ENCODE measurements at places on chromosomes 5 and 9.

GRCh38 chr9:115628426-115628825 lies 510.5 kb upstream of the TNC start:
- no peak for DNase-seq

- DNase-seq, result no peak
Measured at GRCh38 chr5:139901251-139901575, 105.6 kb downstream of the PSD2 start.

GRCh38 chr9:94018628-94019027 lies 63.5 kb upstream of the BARX1 start:
- no peak for DNase-seq

DNA sequence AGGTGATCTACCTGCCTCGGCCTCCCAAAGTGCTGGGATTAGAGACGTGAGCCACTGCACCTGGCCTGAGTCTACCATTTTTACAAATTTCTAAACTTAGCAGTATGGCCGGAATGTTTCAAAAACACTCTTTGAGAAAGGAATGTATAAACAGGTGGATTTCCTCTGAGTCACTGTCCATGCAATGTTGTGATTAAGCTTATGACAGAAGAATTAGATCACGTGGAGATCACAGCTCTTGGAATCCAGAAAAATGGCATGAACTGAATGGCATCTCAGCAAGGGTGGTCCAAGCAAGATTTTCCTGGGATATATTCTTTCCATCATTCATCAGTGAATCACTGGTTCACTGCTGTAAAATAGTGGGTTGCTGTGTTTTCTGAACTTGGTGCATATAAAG lies 865.0 kb downstream of the PTPRD start:
- no peak for DNase-seq

GRCh38 chr5:92749943-92750342 lies 831.1 kb downstream of the NR2F1-AS1 start:
- DNase-seq, result no peak

DNA sequence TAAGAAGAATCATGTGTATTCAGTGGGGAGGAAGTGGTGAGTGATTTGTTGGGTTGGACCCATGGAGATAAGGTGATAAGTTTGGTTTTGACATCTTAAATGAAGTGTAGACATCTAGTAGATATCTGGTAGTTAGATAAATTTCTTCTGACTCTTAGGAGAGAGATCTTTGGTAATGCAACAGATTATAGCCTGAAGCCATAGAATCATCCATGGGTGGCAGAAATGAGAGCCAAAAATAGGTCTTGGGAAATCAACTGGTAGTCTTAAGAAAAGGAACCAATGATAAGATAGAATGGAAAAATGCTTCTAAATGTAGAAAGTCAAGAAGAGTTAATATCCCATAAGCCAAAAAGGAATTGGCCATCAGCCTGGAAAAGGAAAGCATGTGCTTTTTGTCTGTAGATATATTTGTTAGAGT lies 532.7 kb upstream of the GRAMD2B start:
- no peak for DNase-seq

GRCh38 chr5:173499471-173500212 lies 116.8 kb downstream of the BOD1 start:
- DNase-seq, result no peak

- no peak for DNase-seq
Measured at GRCh38 chr5:122105909-122106308, 23.4 kb upstream of the ZNF474 start.

- no peak for DNase-seq
Measured at GRCh38 chr5:14948383-14948782, 76.8 kb upstream of the ANKH start.

GRCh38 chr9:74554751-74555419 lies 57.8 kb downstream of the RORB start:
- no peak for DNase-seq

GRCh38 chr9:123238365-123238764 lies 30.0 kb downstream of the STRBP start:
- no peak for DNase-seq

- no peak for DNase-seq
Measured at GRCh38 chr5:139271201-139272027, 22.1 kb upstream of the MATR3 start.

DNA sequence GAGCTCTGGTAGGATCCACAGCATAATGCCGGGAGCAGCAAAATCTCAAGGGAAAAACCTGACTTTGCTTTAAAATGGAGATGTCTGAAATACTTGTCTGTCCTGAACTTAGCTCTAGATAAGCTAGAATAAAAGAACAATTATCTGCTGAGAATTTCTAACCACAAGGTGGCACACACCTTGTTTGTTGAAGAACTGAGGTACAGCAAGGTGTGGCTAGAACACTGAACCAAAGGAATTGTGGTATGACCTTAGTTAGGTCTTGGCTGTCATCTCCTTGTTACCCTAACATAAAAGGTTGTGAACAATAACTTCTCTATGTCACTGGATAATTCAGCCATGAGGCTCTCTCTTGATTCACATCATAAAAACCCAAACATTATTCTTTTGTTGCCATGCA lies 72.3 kb upstream of the ANXA1 start:
- no peak for DNase-seq

GRCh38 chr5:154794525-154795234 lies 39.5 kb downstream of the LARP1 start:
- DNase-seq, result no peak

DNA sequence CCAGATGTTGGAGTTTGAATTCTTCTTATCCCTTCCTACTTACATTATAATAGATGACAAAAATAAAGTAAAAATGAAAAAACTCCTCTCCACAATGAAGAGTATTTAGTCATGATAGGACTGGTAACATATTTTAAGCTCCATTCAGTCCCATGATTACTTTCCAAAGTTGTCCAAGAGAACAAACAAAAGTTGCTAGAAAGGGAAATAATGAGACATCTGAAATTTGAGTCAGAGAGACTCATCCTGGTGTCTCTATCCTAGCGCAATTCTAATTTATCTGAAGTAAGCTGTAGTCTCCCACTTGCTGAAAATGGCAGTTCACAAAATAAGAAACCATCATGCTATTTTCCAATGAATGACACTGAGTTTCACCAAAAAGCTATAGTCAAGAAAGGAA lies 152.2 kb downstream of the BNC2 start:
- DNase-seq, result no peak

DNA sequence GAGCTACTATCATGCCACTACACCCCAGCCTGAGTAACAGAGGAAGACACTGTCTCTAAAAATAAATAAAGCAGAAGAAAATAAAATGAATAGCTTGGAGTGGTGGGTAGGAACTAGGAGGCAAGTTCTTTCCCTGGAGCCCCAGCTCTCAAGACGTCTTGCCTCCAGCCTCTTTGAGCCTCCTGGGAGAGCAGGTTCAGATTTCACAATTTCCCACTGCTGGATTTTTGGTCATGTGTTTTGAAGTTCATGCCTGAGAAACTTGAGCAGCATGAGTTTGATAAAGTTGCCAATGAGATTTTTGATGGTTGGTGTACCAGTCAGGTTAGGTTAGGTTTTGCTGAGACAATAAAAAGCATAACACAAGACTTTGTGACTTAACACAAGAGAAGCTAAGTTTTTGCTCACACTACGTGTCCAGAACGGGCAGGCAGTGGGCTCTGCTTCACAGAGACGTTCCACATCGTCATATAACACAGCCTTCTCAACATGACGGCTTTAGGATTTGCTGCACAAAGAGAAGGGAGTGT lies 4.1 kb upstream of the CCDC69 start:
- DNase-seq, result no peak

DNA sequence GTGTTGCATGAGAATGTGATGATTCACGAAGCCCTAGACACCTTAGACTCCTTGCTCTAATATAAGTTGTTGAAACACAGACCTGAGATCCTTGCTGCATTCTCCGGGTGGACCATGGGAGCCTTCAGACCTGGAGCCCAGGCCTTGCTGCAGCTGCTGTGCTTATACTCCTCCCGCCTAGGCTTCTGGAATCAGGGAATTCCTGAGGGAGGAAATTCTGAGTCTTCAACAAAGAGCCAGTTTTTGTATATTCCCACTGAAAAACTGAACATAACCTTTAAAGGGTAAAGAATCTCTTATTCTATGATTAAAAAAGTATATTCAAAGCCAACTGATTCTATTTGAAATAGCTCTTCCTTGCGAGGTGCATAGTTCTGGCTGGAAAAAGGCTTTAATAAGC lies 245.1 kb upstream of the ELAVL2 start:
- no peak for DNase-seq

DNA sequence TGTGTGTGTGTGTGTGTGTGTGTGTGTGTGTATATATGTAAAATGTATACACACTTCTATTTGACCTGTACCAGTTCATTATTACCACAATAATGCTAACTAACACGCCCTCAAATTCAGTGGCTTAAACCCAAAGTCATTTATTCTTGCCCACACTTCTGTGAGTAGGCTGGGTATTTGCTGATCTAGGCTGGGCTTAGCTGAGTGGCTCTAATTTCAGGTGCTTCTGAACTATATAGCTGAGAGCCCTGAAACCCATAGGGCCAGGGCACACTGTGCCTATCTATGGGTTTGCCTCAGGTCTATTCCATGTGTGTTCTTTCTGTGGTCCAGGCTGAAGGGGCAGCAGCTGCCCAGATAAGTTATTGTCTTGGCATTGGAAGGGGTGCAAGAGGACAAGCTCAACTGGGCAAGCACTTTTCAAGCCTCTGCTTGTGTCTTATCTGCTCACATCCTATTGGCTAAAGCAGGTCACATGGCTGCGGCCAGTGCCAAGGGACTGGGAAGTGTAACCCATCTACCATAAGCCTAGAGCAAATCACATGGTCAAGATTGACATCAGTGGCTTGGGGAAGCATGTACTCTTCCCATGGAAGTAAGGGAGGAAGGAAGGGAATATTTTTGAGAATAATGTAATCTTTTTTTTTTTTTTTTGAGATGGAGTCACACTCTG lies 139.9 kb downstream of the PALM2AKAP2 start:
- no peak for DNase-seq

All from AML-193 (cell line).